ENCODE measurements at places on chromosomes 4 and X.

- no peak for DNase-seq
Observed at GRCh38 chr4:159267869-159268285, 165.0 kb downstream of the RAPGEF2 start.

DNA sequence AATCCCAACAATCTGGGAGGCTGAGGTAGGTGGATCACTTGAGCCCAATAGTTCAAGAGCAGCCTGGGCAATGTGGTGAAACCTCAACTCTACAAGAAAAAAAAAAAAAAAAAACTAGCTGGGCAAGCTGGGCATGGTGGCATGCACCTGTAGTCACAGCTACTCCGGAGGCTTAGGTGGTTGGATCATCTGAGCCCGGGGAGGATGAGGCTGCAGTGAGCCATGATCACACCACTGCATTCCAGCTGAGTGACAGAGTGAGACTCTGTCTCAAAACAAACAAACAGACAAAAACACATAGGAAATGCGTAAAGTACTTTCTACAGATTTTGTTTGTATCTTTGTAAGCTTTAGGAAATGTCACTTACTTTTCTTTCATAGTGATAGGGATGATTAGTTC, 307.2 kb upstream of the NR3C2 start:
- DNase-seq, result no peak

DNA sequence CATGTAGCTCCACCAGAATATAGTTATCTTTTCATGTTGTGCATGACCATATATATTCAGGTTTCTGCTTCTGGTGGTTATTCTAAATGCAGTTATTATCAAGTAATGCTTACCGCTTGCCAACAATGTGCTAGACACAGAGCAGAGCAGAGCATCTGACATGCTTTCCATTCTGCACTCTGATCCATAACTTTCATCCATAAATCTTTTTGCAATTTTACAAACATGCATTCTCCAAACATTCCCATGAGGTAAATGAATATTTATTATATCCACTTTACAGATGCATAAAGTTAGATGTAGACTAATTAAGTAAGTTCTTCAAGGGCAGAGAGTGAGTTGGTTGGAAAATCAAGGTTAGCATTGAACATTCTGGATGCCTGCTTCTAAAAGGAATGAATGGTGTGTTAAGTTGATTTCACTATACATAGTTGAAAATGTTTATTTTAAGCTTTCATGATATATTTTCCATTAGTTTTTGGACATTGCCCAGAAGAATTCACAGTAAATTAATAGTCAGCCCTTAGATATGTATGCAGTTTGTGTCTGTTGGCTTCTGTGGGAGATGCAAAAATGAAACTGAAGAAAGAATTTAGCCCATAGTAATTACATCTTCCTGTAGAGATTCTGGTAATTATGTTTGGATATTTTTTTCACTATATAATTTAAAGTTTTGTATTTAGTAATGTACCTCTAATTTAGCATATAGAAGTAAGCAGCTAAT, 867.8 kb downstream of the CCSER1 start:
- DNase-seq, result no peak

DNA sequence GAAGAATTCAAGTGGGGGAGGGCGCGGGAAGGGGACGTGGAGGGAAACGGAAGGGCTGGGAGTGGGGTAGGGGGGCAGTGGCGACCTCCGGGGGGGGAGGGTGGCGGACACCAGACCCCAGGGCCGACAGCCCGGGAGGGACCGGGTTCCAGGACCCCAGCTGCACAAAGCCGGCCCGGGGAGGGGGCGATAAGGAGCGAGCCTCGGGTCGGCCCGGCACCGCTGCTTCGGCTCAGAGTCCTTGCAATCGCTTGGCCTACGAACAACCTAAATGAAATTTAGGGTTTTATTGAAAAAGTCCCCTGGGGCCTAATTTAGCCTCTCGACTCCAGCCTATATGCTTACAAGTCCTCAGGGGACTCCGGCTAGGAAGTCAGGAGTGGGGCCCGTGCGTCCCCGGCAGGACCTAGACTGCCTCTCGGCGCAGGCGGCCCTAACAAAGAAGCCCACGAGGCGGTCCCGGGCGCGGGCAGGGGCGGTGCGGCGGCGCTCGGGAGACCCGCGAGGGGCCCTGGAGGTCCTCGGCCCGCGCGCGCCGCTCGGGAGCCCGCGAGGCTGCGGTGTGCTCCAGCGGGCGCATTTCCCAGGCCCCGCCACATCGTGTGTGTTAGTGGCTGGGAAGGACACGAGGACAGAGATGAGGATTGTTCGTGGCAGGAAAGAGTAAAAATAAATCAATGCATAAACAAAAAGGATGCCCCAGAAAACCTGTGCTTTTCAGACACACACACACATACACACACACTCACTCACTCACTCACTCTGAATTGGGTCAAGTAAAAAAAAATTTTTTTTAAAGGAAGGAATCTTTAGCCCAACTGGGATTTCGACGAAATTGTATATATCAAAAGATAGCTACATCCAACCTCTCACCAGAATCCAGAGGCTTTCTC, 70.0 kb downstream of the MGST2 start:
- no peak for DNase-seq

DNA sequence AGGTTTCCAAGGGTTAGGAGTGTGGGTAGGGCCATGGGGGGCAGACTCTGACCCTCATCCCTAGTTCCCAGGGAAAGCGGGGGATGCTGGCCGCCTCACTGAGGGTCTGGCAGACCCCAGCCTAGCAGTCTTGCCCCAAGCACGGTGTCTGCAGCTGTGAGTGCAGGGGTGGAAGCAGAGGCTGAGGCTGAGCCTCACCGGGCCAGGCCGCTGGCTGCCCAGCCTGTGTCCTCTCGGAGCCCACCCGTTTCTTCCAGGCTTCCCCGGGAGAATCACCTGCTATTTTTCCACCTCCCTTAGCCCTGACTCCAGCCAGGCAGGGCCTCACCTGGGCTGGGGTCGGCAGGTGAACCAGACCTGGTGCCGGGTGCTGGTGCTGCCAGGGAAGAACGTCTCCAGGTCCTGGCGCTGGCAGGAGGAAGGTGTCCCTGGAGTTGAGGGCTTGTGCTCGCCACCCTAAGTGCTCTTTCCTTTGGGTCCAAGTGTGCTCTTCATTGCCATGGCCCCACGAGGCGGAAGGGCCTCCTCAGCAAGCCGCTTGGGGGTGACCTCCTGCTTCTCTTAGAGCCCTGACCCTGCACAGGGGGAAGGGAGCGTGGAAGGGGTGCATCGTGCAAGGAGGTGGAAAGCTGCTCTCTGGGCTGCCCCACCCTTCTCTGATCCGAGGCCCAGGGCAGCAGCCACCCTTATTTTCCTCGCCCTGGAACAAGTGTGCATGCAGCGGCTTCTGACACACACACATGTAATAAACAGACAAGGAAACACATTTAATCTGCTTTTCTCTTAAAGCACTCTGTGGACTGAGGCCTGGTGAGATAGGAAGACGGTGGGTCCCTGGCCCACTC, 112.7 kb downstream of the FAM53A start:
- no peak for DNase-seq

DNA sequence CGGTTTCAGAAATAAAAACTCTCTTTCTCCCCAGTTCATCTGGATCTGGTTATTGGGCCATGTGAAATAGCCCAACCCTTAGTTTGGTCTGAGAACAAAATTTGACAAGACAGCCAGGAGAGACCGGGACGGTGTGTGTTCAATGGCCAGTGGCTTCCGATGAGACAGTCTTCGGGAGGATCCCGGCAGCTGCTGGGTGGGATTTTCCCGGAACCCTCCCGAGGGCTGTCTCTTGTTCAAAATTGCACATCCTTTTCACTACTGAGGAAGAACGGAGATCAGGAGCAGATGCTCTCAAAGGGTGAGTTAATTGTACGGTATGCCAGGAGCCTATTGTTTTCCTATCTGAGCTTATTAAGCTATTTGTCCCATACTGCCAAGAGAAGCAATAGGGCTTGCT, 166.5 kb downstream of the PRR32 start:
- DNase-seq, result no peak
